Muscle of leg (tissue), 16 donors: ENCODE measurements at places on chromosomes 6 and 20. TPM values are rescaled to one million over a fixed set of nuclear protein-coding genes. Genes with fewer than 3 reads are reported as not detected.
A peak's percentile ranks its signal among the peaks of the same experiment; 100 is the strongest.

Gene EPB41L1
- total RNA-seq, result 14.3 TPM

Gene DYNLT1
- total RNA-seq, result 46.0 TPM

DNA sequence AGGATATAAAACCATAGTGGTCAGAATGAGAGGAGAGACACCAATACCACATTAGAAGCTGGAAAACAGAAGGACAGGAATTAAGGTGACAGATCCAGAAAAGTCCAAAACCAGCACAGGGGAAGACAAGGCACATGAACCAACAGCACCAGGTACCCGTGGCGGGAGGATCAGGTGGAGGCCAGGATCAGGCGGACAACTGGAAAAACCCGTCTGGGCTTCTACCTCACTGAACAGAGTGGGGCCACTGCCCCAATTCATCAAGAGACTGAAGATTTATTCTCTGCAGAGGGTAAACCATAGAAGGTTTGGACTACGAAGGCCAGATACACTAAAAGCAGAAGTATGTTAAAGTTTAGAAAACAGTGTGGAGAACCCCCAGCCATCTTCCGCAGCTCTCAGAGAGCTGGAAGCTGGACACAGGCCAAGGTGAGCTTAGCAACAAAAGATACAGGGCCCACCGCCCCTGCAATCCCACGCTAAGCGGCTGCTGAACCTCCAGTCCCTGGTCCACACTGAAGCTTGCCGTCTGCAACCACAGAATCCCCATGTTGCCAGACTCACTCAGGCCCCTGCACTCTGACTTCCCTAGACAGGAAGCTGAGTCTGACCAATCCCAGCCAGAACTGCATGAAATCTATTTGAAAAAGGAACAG is 29.9 kb downstream of the ABHD12 start:
- peak; percentile 26 for DNase-seq
- no peak overlapping the region for H3K27ac ChIP-seq
- no peaks in the 10 kb centered on the region for H3K36me3 ChIP-seq
- H3K4me3 ChIP-seq, result no peak overlapping the region

- no peak overlapping the region for H3K27ac ChIP-seq
- H3K4me1 ChIP-seq, result no peaks in the 10 kb centered on the region
- no peak for DNase-seq
- H3K4me3 ChIP-seq, result no peak overlapping the region
Measured at GRCh38 chr6:13676551-13677156, 35.0 kb downstream of the RANBP9 start.

GRCh38 chr6:122838060-122838780 is 49.2 kb downstream of the SMPDL3A start:
- DNase-seq, result peak; percentile 8
- no peaks in the 10 kb centered on the region for H3K4me1 ChIP-seq
- H3K4me3 ChIP-seq, result no peak overlapping the region
- no peaks in the 10 kb centered on the region for H3K36me3 ChIP-seq
- H3K27ac ChIP-seq, result no peak overlapping the region
- no peaks in the 10 kb centered on the region for H3K27me3 ChIP-seq

- H3K27ac ChIP-seq, result no peak overlapping the region
- H3K4me3 ChIP-seq, result no peak overlapping the region
- H3K27me3 ChIP-seq, result no peaks in the 10 kb centered on the region
- H3K4me1 ChIP-seq, result no peaks in the 10 kb centered on the region
- no peaks in the 10 kb centered on the region for H3K36me3 ChIP-seq
Measured at GRCh38 chr20:60629206-60629605, 622.9 kb upstream of the CDH4 start.

GRCh38 chr6:44787254-44787834 is 399.8 kb downstream of the CDC5L start:
- no peaks in the 10 kb centered on the region for H3K36me3 ChIP-seq
- H3K27ac ChIP-seq, result no peak overlapping the region
- no peak for DNase-seq
- no peaks in the 10 kb centered on the region for H3K27me3 ChIP-seq
- H3K4me1 ChIP-seq, result no peaks in the 10 kb centered on the region
